ENCODE measurements at places on chromosomes 16 and 17. TPM values are rescaled to one million over a fixed set of nuclear protein-coding genes. Genes with fewer than 3 reads are reported as not detected.

DNA sequence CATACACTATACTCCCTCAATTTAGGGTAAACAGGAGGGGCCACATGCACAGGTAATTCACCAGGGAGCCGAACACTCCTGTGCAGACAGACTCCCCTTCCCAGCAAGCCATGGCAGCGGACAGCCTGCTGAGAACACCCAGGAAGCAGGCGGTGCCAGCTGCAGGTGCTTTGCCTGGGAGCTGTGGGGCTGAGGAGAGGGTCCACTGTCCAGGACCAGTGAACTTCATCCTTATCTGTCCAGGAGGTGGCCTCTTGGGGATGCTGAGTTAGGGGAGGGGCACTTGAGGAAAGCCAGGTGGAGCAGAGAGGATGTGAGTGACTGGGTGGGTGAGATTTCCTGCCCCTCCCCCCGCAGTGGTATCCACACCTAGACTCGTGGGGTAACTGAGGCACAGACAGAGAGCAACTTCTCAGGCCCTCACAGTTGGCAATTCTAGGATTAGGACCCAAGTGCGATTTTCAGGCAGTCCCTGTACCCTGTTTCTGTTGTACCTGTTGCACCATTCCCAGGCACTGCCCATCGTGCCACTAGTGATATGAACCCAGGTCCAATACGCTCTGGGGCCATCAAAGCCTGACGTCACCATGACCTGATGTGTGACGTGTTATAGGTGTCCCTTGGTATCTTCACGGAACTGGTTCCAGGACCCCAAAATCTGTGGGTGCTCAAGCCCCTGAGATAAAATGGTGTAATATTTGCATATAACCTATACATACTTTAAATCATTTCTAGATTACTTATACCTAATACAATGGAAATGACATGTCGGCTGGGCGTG lies 1.2 kb downstream of the GRN start:
- no peak for DNase-seq

- DNase-seq: no peak
Measured at GRCh38 chr17:73364155-73364522, 52.3 kb upstream of the CDC42EP4 start.

KPNB1 gene
- 279 TPM for total RNA-seq

SEC14L5 gene
- 0.02 TPM for total RNA-seq

DNA sequence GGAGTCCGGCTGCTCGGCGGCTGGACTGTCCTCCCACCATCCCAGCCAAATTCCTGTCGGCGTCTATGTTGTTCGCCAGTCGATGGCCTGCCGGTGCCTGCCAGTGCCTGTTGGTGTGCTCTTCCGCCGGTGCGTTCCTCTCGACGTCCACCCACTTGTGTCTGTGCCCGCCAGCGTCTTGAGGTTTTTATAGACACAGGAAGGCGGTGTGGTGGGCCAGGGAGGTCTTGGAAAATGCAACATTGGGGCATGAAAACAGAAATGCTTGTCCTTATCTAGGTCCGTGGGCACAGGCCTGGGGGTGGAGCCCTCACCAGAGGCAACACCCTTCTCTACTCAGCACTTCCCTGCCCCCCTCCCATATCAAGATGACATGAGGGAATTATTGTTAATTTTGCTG lies 167.8 kb downstream of the IRF8 start:
- DNase-seq: no peak

DNA sequence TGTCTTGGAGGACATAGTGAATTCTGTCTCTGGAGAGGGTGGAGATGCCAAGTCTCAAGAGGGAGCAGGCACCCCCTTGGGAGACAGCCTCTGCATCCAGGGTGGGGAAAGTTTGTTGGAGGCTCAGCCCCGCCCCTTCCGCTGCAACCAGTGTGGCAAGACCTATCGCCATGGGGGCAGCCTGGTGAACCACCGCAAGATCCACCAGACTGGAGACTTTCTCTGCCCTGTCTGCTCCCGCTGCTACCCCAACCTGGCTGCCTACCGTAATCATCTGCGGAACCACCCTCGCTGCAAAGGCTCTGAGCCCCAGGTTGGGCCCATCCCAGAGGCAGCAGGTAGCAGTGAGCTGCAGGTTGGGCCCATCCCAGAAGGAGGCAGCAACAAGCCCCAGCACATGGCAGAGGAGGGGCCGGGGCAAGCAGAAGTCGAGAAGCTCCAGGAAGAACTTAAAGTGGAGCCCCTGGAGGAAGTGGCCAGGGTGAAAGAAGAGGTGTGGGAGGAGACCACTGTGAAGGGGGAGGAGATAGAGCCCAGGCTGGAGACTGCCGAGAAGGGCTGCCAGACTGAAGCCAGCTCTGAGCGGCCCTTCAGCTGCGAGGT lies 5.2 kb downstream of the ZNF646 start:
- DNase-seq: no peak
